ENCODE measurements at places on chromosomes 2 and 18.

DNA sequence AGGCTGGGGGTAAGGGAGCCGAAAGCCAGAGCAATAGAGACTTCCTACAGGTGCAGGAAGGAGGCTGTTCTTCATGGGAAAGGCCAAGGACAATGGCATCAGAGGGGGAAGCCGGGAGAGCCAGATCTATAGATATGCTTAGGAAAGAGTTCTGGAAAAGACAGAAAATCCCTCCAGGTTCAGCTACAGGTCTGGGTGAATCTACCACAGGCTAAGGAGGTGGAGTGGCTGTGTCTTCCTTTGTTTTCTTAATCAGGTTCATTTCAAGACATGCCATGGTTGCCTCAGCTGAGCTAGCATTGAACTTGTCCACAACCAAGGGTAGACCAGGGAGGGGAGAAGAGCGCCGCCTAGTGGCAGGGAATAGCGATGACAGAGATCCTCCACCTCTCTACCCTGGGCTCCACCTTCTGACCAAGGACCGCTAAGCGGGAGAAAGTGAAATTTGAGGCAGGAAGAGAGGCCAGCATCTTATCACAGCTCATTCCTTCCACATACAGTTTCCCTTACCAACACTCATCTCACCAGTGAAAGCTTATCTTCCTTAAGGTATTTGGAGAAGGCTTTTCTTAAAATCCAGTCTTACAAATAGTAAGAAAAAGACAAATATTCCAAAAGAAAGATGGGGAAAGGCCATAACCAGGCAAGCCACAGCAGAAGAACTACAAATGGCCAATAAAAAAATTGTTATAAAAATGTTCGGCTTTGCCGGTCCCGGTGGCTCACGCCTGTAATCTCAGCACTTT lies 74.2 kb downstream of the VIT start:
- DNase-seq = no peak

DNA sequence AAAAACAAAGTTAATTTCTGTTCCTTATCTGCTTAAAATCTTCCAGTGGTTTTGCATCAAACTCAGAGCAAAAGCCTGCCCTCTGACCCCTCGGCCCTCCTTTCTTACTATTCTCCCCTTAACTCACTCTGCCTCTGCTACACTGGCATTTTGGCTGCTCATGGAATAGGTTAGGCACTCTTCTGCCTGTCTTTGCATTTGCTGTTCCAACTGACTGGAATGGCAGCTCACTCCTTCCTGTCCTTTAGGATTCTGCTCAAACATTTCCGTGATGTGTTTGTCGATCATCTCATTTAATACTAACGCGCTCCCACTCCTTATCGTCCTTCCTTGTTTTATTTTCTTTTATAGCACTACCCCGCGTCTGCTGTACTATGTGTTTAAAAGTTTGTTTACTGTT lies 815 bp downstream of the CEBPZ start:
- no peak for DNase-seq

GRCh38 chr18:79680100-79680879 lies 687 bp downstream of the CTDP1 start:
- DNase-seq = no peak

DNA sequence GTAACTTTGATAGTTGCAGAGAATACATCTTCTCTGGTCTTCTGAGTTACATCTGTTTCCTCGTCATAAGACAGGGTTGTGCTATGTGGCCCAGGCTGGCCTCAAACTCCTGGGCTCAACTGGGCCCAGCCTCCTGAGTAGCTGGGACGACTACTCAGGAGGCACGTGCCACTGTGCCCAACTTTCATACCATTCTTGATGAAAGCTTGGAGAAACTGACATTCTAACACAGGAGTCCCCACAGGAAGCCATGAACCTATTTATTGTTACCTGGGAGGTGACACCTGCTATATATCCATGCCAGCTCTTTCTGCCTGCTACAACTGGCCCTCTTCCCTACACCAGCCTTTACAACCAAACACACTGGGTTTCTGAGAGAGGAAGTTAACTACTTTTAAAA lies 19.1 kb downstream of the EIF2AK3 start:
- no peak for DNase-seq

DNA sequence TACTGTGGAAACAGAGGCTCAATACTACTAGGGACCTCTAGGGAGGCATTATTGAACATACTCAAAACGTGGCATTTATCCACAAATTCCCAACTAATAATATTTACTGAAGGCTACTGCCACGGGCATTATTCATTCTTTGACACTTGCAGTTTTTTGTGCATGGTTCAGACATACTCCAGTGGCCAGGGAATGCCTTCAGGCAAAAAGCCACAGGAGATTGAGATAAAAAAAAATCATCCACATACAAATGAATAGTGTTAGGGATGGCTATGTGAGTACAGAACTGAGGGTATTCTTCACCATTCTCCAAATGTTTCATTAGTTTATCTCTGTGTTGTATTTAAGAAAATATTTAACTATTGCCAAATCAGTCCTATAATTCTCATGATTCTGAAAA lies 974.9 kb upstream of the PIK3C3 start:
- no peak for DNase-seq

DNA sequence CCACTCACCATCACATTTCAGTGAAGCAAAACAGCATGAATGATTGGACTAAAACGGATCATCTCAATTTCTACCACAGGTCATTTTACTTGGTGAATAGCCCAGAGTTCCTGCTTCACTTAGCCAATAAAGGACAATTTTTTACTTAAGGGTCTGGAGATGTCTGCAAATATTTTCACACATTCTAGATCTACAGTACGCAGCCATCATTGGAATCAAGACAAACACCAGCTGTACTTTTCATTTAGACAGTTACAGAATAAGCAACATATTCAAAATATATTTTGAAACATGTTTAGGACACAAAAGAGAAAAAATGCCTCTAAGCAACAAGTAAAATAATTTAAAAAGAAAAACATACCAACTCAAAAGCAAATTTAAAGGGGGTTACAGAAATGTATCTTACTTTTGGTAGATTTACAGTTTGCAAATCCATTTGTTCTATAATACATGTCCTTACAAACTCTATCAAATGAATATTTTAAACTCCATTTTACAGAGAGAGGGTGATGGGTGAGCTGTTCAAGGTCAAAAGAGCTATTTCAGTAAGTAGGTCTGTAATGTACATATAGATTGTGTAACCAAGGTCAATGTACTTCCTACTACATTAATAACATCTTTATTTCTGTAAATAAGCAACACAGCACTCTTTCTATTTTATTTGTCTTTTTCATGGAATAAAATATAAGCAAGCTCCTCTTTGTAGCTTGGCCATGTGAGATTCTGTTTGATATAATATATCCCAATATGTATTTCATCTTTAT lies 13.4 kb downstream of the PPP1R1C start:
- DNase-seq = no peak

DNA sequence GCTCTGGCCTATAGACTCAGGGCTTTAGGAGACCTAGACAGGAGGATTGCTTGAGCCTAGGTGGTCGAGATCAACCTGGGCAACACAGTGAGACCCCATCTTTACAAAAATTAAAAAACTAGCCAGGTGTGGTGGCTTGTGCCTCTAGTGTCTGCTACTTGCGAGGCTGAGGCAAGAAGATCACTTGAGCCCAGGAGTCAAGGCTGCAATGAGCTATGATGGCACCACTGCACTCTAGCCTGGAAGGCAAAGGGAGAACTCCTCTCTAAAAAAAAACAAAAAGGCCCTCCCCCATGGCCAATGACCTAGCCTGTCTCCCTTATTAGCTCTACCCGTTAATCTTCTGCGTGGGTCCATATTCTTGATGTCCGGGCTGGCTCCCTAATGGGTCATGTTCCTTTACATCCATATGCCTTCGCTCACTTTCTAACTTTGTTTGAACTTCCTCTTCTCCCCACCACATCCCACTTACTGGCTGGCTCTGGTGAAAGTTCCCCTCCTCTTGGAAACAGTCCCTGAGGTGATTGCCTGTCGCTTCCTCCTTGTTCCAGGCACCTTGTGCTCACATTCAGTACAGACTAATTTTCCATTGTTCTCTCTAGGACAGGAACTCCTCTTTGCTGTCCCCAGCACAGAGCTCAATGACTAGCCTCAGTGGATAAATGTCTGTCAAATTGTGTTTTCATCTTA lies 103.0 kb downstream of the AFF3 start:
- no peak for DNase-seq

DNA sequence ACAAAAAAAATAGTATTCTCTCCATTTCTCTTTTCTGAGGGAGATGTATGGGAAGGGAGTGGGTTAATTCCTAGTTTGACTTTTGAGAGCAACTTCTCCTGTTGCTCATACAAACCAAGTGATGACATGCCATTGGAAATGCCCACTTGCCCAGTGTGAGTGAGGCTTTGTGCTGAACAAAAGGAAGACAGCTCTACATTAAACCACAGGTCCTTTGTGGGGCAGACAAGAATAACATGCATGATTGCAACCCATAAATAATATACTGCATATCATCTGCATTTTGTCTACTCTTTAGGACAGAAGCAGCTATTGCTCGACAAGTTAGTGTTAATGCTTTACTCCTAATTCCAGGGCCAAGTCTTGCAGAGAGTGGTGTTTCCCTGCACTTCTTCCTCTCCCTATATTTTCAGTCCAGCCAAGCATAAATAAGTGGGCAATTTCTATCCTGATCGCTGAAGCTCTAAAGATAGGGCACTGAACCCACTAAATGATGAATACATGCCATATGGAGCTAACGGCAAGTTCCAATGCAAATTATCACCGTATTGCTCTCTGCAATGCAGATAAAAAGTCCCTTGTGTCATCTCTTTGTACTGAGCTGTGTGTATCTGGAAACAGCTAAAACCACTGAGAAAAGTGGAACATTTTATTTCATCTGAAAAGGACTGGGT lies 19.4 kb upstream of the EHBP1 start:
- DNase-seq = no peak

DNA sequence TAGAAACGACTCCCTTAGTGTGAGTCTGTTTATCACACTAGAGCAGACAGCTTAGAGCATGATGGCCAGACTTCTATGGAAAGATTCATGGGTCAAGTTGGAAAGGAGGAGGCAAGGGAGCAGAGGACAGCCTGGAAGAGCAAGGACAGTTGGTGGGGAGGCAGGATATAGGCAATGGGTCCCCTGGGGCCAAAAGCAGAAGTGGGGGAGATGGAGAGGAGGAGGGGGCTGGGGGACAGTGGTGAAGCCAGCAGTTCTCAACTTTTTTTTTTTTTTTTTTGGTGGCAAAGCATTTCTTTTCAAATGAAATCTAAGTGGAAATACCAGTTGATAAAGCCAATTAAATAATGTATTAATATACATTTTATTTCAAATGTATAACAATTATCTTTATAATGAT lies 197.9 kb downstream of the HRH4 start:
- DNase-seq = no peak

DNA sequence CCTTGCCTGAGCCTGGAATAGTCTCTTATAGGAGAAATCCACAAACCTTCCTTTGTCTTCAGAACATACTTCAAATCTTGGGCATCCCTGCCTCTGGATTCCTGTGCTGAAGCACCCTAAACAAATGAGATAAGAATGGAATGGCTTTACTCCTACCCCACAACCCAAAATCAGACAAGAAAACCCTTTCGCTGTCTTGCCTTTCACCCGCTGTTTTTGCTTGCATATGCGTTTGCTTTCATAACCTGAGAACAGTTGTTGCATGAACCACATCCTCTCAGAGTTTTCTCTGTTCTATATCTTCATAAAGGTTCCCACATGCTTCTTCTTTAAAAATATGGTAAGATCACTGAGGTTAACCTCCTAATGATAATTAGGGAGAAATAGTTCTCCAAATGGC lies 132.1 kb upstream of the MAP3K20 start:
- no peak for DNase-seq

GRCh38 chr2:218010140-218010983 lies 7.6 kb upstream of the TNS1 start:
- DNase-seq = no peak

GRCh38 chr2:172409042-172409441 lies 18.3 kb upstream of the ITGA6 start:
- DNase-seq = no peak
